ENCODE measurements at places on chromosomes 1 and 21. TPM values are rescaled to one million over a fixed set of nuclear protein-coding genes. Genes with fewer than 3 reads are reported as not detected.

Gene UBE2U
- not detected for total RNA-seq

Gene STUM
- 0.67 TPM for total RNA-seq

DNA sequence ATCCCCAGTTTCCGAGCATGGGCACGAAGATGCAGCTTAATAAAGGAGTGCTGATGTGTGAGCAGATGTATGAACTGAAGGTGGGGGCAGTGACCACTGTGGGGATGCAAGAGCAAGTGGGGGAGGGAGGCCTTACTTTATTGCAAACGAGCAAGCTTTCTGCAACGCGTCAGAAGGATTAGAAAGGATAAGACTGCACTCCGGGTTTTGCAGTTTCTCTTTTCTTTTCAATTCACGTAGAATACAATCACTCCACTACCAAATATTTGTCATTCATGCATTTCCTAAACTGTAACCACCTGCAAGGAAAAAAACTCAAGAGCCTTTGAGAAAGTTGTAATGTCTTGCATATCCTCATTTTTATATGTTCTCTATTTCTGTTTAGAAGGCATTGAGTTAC, 4.3 kb upstream of the OR2C3 start:
- H3K4me3 ChIP-seq: no peak overlapping the region
- no peaks in the 10 kb centered on the region for H3K36me3 ChIP-seq
- DNase-seq: no peak
- H3K27me3 ChIP-seq: no peaks in the 10 kb centered on the region

Gene VAV3
- 14.8 TPM for total RNA-seq

Gene PROX1
- 34.6 TPM for total RNA-seq

GRCh38 chr1:20733360-20733975, 965 bp upstream of the SH2D5 start:
- DNase-seq: no peak
- peaks cover 21% of the 10 kb centered on the region for H3K4me1 ChIP-seq
- no peaks in the 10 kb centered on the region for H3K27me3 ChIP-seq

GRCh38 chr1:153578490-153578889, 12.8 kb upstream of the S100A2 start:
- no peaks in the 10 kb centered on the region for H3K4me1 ChIP-seq
- DNase-seq: no peak
- no peaks in the 10 kb centered on the region for H3K36me3 ChIP-seq
- no peak overlapping the region for H3K27ac ChIP-seq

DNA sequence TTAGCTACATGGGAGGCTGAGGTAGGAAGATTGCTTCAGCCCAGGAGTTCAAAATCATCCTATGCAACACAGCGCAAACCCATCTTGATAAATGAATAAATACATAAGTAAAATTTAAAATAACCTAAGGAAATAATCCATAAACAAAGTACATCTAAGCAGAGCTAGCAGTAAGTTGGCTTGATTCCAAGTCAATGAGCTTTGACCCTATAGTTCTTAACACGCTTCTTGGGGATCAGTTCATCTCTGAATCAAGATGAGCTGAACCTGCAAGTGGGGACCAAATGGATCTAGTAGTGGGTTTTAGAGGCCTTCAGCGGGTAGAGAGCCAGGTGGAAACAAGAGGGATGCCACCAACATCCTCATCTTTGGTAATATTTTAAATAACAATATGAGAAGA, 31.5 kb upstream of the PHGDH start:
- H3K27ac ChIP-seq: no peak overlapping the region
- H3K27me3 ChIP-seq: no peaks in the 10 kb centered on the region
- H3K4me1 ChIP-seq: peaks cover 2% of the 10 kb centered on the region
- no peaks in the 10 kb centered on the region for H3K36me3 ChIP-seq
- H3K4me3 ChIP-seq: no peak overlapping the region

Gene RAP1GAP
- total RNA-seq: 588 TPM

Gene OR2L13
- total RNA-seq: 0.38 TPM

Gene APCS
- total RNA-seq: not detected

Gene RGS13
- total RNA-seq: not detected

Gene FMN2
- total RNA-seq: 6.2 TPM

DNA sequence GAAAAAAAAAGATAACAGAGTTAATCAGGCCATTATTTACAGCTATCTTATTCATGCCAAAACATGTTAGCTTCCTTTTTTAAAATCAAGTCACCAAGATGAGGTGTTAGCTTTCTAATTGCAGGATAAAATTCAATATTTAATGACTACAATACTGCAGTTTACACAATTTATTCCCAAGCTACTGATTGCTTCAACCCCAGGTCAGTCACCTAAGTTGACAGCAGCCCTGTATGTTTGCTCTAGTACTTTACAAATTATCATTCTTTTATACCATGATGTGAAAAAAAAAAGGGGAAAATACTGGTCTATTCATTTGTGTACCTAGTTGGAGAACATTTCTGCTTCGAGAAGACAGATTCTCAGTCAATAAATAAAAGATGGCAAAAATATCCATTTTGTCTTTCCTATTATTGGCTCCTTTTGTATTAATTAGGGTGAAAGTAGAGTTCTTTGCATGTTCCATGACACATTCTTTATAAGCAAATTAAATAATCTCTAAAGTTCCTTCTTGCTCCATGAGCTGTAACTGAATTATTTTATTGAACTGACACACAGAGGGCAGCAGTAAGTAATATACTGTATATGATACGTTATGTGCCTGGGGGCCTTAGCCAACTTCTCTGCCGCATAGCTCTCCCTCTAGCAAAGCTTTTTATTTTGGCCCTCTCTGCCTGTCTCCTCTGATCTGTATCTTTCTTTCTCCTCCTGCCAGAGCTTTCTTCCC, 48.0 kb downstream of the DIPK1A start:
- H3K4me1 ChIP-seq: no peaks in the 10 kb centered on the region
- H3K36me3 ChIP-seq: no peaks in the 10 kb centered on the region
- no peak for DNase-seq
- no peak overlapping the region for H3K27ac ChIP-seq
- no peaks in the 10 kb centered on the region for H3K27me3 ChIP-seq
- H3K4me3 ChIP-seq: no peak overlapping the region

DNA sequence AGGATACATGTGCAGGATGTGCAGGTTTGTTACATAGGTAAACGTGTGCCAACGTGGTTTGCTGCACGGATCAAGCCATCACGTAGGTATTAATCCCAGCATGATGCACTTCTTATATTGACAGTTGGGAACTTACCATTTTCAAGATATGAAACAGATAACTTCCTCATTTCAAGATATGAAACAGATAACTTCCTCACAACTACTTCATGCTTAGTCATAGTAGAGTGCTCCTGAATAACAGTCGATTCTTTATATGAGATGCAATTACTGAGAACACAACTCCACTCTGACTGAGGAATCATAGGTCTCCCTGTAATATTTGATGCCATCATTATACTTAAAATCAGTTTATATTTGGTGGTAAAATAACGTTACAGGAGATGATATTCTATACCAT, 1124.3 kb downstream of the AMY1C start:
- H3K4me1 ChIP-seq: no peaks in the 10 kb centered on the region
- no peak for DNase-seq
- no peak overlapping the region for H3K27ac ChIP-seq
- H3K36me3 ChIP-seq: no peaks in the 10 kb centered on the region
- H3K4me3 ChIP-seq: no peak overlapping the region
- H3K27me3 ChIP-seq: no peaks in the 10 kb centered on the region

- DNase-seq: no peak
- no peaks in the 10 kb centered on the region for H3K4me1 ChIP-seq
- H3K36me3 ChIP-seq: no peaks in the 10 kb centered on the region
- no peaks in the 10 kb centered on the region for H3K27me3 ChIP-seq
- H3K27ac ChIP-seq: no peak overlapping the region
These were observed 40.2 kb upstream of the SIPA1L2 start for GRCh38 chr1:232669981-232670747.

Gene RHD
- not detected for total RNA-seq

Measured in thyroid gland (tissue), 4 donors.